ENCODE measurements at places on chromosomes 5 and 9.

DNA sequence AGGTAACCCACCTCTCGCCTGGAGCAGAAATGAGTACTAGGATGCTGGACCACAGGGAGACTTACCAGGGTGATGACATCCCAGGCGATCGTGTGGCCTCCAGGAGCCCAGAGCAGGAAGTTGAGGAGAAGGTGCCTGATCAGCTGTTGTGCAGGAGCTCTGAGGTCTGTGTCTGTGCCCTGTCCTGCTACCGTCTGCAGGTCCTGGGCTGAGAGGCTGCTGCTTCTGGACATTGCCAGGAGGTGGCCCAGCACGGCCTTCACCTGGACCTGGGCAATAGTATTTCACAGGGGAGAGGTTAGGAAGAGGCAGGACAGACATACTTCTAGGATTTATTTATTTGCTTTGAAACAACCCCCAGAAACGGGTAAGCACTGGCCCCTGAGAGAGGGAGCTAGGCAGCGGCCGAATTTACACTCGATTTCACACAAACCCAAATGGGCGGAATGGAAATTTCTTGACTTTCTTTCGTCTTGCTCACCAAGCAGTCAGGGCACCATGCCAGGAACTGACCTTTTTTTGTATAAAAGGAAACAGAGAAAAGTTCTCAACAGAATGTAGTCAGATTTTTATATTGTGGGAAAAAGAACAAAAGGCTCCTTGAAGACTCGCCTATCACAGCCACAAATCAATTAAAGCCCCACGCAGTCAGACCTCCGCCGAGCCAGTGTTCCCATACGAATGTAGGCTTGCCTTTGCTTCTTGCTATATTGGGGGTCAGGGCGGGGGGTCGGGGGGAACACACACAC, 210.3 kb downstream of the FANCC start:
- DNase-seq: no peak

- DNase-seq: no peak
These were observed 1.5 kb downstream of the TLN1 start for GRCh38 chr9:35730486-35730854.

DNA sequence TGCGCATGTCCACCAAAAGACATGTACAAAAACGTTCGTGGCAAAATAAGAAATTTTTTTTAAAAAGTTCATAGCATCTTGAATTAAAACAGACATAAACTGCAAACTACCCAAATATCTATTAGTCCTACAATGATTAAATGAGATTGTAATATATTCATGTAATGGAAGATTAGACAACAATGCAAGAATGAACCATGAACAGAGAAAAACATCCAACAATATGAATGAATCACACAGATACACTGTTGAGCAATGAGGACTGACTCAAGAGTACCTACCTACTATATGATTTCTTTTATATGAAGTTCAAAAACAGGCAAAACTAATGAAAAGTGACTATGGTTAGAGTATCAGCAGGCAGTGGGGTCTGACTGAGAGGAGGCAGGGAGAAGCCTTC, 17.9 kb upstream of the CTNNAL1 start:
- no peak for DNase-seq

GRCh38 chr5:150130493-150130922, 25.1 kb downstream of the PDGFRB start:
- DNase-seq: peak; percentile 63

- no peak for DNase-seq
These were observed 56.2 kb upstream of the XPA start for GRCh38 chr9:97753364-97753763.

DNA sequence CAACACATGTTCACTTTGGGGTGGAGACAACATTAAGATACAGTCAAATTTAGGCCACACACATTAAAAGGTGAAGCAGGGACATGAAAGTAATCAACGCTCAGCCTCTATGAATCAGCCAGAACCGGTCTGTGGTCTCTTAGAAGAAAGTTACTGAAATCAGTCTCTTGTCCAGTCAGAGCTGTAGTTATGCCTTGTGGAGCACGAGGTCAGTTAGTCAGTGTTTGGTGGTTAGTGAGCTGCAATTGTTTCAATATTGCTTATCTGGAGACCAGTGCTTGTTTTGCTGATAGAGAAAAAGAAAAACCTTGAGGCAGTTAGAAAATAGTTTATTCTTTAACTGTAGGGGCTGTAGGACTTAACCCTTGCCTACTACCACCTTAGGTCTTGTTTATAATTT, 157.8 kb upstream of the RASEF start:
- no peak for DNase-seq

- DNase-seq: peak; percentile 64
These were observed 131.2 kb upstream of the LMX1B start for GRCh38 chr9:126482361-126483044.

GRCh38 chr5:107373549-107374263, 297.0 kb downstream of the EFNA5 start:
- DNase-seq: no peak

DNA sequence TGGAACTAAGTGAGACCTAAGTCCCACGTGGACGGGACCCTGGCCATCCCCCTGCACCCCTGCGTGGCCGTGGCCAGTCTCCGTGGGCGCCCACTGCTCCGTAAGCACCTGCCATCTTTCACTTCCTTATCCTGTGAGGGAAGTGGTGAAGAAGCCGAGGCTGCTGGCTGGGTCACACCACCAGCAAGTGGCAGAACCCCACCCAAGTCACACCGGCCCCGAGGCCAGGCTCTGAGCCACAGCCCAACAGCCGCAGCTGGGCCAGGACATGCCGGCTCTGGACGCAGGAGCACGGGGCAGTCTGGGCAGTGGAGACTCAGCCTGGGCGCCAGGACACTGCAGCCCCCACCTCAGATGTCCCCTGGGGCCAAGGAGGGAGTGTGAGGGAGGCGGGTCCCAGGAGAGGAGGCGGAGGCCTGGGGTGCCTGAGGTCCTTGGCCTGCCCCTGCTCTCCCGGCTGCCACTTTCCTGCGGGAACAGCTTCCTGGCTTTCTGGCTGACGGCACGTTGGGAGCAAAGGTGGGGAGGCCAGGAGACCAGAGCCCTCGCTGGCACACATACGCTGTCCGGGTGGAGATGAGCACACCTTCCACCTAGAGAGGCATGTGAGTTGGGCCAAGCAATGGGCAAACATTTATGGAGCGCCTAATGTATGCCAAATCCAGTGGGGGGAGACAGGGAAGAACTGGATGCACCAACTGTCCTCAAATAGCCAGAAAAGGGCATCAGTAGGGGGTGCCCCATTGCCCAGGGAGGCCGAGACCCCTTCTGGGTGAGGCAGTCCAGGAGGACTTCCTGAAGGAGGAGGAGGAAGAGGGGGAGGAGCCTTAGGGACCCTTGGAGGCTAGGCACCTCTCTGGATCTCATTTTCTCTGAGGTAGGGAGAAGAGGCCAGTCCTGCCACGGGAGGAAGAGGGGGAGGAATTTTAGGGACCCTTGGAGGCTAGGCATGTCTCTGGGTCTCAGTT, 43.9 kb upstream of the EGFL7 start:
- no peak for DNase-seq

- no peak for DNase-seq
These were observed 1409.7 kb upstream of the CDH18 start for GRCh38 chr5:21397693-21398092.

DNA sequence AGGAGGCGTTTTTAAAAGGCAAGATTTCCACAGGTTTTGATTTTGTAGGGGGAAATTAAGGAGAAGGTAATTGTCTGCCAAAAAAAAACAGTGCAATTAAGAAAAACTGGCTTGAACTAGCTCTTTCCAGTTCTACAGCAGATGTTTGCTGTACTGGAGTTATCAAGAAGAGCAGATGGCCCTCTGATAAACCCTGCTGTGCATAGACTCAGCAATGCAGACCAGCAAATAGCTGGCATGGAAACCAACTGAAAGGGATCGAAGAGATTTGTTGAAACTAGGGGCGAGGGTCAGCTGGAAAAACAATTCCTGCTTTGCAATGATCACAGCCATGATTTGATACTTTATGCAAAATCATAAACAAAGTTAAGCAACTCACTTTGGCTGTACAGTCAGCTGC, 17.8 kb upstream of the BHMT start:
- no peak for DNase-seq

DNA sequence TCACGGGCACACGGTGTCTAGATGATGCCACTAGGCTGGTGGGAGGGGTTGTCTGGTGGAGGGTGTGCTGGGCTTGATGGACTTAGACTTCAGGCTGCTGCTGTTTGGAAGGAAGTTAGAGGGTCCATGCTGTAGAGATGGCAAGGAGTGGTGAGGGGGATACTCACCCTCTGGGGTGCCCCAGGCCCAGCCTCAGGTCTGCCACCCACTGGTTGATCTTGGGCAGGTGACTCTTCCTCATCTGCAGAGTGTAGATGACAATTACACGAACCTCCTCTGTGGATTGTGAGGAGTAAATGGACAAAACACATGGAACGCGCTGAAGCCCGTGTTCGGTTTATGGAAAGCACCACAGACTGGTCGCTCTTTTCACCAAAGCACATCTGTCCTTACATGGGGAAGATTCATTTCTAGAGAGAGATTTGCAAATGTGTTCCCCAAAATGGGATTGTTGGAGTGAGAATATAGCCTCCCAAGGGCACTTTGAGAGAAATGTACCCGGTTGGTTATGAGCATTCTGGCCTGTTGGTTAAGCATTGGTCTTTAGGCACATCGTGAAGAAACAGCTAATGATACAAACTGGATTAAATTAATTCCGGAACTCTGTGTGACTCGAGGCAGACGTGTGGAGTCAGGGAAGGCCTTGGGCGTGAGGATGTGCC, 58.2 kb downstream of the ZNF618 start:
- DNase-seq: no peak

Measured in WTC11 (cell line).